Natural killer cell (primary cell): ENCODE measurements at places on chromosomes 16 and 17. TPM values are rescaled to one million over a fixed set of nuclear protein-coding genes. Genes with fewer than 3 reads are reported as not detected.

The KRT13 gene
- total RNA-seq, result not detected

The ITGB4 gene
- 0.68 TPM for total RNA-seq

The ZNF48 gene
- total RNA-seq, result 7.1 TPM

The TK2 gene
- total RNA-seq, result 25.8 TPM

The LASP1 gene
- total RNA-seq, result 363 TPM

The RFWD3 gene
- 53.4 TPM for total RNA-seq

The BAHCC1 gene
- total RNA-seq, result 17.3 TPM

The KRT25 gene
- total RNA-seq, result not detected
